T-helper 2 cell treated with Interferon-gamma antibody and Interleukin-4, amounts not matched to agents 5 μg/mL and 100 μg/mL, for 36 hours (primary cell): ENCODE measurements at places on chromosomes 2 and 18.

- H3K4me3 ChIP-seq = no peak overlapping the region
- no peak for DNase-seq
Observed at GRCh38 chr2:110167326-110168000, 37.4 kb downstream of the NPHP1 start.

GRCh38 chr18:75898651-75899050 lies 471.1 kb upstream of the SMIM21 start:
- no peaks in the 10 kb centered on the region for H3K36me3 ChIP-seq
- DNase-seq = no peak
- H3K4me1 ChIP-seq = no peaks in the 10 kb centered on the region
- H3K27me3 ChIP-seq = no peaks in the 10 kb centered on the region

DNA sequence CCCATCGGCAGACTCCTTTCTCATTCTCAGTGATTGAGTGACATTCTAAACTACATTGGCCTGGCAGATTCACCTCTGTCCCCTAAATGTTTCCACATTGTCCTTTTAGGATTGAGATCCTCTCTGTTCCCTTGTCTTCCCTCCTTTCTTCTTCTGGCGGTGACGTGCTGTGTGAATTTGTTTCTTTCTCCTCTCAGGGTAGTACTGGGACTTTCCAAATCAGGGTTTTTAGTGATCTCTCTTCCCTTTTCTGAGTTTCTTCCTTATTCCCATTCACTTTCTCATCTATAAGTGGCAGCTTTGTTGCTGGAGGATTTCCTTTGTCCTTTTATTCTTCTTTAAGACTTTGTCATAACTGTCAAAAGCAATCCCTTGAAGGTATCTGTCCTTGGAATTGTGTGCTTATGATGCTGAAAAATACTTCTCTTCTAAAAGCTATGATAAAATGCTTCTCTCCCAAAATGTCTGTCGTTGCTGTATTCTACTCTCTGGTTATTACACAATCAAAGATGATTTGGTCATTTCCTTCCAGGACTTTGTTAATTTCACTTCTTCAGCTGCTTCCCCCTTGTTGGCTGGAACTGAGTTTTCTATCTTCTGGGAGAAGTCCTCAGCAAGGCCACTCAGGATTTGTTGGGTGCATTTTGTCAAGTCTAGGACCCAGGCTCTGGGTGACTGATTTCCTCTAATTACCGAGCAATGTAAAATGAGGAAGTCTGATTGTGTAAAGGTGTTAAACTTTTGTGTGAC lies 4.9 kb upstream of the IL1B start:
- H3K36me3 ChIP-seq = no peaks in the 10 kb centered on the region
- no peak overlapping the region for H3K4me3 ChIP-seq
- no peak overlapping the region for H3K27ac ChIP-seq
- H3K27me3 ChIP-seq = peaks cover 42% of the 10 kb centered on the region
- H3K4me1 ChIP-seq = no peaks in the 10 kb centered on the region

DNA sequence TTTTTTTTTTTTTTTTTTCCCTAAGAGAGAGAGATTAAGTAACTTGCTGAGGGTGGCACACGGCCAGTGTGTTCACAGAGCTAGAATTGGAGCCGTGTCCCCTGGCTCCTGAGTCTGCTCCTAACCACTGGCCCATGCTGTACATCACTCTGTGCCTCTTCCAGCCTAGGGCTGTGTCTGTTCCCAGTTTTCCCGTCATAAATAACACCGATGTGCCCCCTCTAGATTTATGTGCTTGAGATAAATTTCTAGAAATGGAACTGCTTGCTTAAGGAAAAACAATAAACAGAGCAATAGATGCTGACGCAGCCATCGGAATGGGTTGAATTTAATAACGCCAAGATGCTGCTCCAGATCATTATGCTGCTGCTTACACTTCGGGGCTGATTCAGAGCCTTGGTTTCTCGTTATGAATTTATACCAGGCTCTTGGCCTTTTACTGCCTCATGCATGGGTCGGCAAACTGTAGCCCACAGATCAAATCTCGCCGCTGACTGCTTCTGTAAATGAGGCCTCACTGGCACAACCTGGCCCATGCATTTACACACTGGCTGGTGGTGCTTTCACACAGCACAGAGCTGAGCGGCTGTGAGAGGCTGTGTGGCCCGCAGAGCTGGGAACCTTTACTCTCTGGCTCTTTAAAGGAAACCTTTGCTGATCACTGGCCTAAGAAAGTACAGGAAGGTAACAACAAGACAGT lies 58.1 kb downstream of the NDUFA10 start:
- H3K27me3 ChIP-seq = no peaks in the 10 kb centered on the region
- no peak overlapping the region for H3K27ac ChIP-seq
- no peak for DNase-seq
- no peaks in the 10 kb centered on the region for H3K4me1 ChIP-seq

DNA sequence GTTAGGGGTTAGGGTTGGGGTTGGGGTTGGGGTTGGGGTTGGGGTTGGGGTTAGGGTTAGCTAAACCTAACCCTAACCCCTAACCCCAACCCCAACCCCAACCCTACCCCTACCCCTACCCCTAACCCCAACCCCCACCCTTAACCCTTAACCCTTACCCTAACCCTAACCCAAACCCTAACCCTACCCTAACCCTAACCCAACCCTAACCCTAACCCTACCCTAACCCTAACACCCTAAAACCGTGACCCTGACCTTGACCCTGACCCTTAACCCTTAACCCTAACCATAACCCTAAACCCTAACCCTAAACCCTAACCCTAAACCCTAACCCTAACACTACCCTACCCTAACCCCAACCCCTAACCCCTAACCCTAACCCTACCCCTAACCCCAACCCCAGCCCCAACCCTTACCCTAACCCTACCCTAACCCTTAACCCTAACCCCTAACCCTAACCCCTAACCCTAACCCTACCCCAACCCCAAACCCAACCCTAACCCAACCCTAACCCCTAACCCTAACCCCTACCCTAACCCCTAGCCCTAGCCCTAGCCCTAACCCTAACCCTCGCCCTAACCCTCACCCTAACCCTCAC lies 24.1 kb upstream of the RABL2A start:
- no peaks in the 10 kb centered on the region for H3K27me3 ChIP-seq
- H3K4me1 ChIP-seq = peaks cover 5% of the 10 kb centered on the region
- no peaks in the 10 kb centered on the region for H3K36me3 ChIP-seq
- no peak for DNase-seq
- H3K4me3 ChIP-seq = peak overlapping the region; percentile 90

GRCh38 chr18:22432657-22433137 lies 15.0 kb upstream of the CTAGE1 start:
- no peaks in the 10 kb centered on the region for H3K4me1 ChIP-seq
- no peak overlapping the region for H3K4me3 ChIP-seq
- DNase-seq = no peak
- H3K36me3 ChIP-seq = no peaks in the 10 kb centered on the region
- H3K27me3 ChIP-seq = no peaks in the 10 kb centered on the region

GRCh38 chr2:128714285-128714684 lies 395.6 kb upstream of the HS6ST1 start:
- H3K4me1 ChIP-seq = no peaks in the 10 kb centered on the region
- peaks cover 46% of the 10 kb centered on the region for H3K27me3 ChIP-seq
- no peak overlapping the region for H3K27ac ChIP-seq

- H3K27me3 ChIP-seq = no peaks in the 10 kb centered on the region
- no peak overlapping the region for H3K27ac ChIP-seq
- H3K4me3 ChIP-seq = no peak overlapping the region
- peaks cover 4% of the 10 kb centered on the region for H3K36me3 ChIP-seq
- no peak for DNase-seq
Observed at GRCh38 chr2:205752296-205752820, 70.1 kb downstream of the NRP2 start.

- no peaks in the 10 kb centered on the region for H3K27me3 ChIP-seq
- peaks cover 35% of the 10 kb centered on the region for H3K4me1 ChIP-seq
- H3K27ac ChIP-seq = peak overlapping the region; percentile 60
- H3K36me3 ChIP-seq = peaks cover 37% of the 10 kb centered on the region
Observed at GRCh38 chr2:84830758-84831500, 50.0 kb downstream of the TRABD2A start.

DNA sequence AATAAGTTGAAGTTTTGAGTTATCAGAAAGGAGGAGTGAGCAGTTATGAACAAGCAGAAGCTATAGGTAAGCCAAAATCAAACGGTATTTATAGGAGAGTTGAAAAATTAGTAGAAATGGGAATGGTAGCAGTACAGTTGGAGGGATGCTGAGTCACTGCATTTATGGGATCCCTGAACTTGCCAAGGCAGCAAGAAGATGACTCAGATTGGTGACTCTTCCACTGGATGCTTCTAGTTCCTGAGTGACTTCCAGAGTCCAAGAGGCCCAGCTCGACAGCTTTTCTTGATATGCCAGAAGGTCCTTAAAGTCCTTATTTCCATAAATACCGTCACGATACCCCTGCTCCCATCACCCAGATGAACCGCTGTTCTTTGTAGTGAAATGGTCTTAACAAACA lies 31.1 kb upstream of the ACTR3 start:
- H3K4me3 ChIP-seq = no peak overlapping the region
- H3K27ac ChIP-seq = no peak overlapping the region
- H3K27me3 ChIP-seq = no peaks in the 10 kb centered on the region
- peaks cover 2% of the 10 kb centered on the region for H3K36me3 ChIP-seq

- H3K27ac ChIP-seq = no peak overlapping the region
- H3K36me3 ChIP-seq = no peaks in the 10 kb centered on the region
- H3K27me3 ChIP-seq = peaks cover 42% of the 10 kb centered on the region
Observed at GRCh38 chr2:177758591-177759371, 313.8 kb downstream of the PDE11A start.

- H3K4me1 ChIP-seq = peaks cover 10% of the 10 kb centered on the region
- H3K4me3 ChIP-seq = no peak overlapping the region
- H3K27me3 ChIP-seq = no peaks in the 10 kb centered on the region
- no peak overlapping the region for H3K27ac ChIP-seq
Observed at GRCh38 chr2:195343942-195344530, 313.0 kb upstream of the SLC39A10 start.

DNA sequence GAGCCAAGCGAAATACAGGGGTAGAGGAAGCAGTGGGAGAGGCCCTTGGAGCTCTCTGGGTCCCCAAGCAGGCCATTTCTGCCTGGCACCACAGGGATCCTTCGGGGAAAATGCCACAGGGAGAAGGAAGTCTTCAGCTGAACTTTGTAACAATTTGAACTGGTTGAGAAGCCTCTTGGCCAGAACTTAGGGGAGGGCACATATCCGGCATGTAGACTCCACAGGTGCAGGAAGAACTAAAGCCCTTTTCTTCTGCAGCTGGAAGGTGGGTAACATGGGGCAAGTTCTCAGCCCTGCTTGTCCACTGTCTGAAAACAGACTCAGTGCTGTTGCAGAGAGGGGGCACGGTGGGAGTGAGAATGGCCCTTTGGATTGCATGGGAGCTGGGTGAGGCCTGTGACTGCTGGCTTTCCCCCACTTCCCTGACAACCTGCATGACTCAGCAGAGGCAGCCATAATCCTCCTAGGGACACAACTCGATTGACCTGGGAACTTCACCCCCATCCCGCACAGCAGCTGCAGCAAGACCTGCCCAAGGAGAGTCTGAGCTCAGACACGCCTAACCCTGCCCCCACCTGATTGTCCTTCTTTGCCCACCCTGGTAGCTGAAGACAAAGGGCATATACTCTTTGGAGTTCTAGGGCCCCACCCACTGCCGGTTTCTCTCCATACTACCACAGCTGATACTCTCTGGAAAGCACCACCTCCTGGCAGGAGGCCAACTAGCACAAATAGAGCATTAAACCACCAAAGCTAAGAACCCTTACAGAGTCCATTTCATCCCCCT lies 101.6 kb upstream of the FAM136A start:
- H3K27ac ChIP-seq = no peak overlapping the region
- H3K4me3 ChIP-seq = no peak overlapping the region
- DNase-seq = no peak

DNA sequence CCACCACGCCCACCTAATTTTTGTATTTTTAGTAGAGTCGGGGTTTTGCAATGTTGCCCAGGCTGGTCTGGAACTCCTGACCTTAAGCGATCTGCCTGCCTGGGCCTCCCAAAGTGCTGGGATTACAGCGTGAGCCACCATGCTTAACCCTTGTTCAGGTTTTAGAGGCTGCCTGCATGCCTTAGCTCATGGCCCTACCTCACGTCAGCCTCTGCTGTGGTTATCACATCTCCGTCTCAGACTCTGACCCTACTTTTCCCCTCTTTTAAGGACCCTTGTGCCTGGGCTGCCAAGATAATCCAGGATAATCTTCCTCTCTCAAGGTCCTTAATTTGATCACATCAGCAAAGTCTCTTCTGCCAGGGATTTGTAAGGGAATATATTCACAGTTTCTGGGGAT lies 98.2 kb upstream of the PMAIP1 start:
- no peaks in the 10 kb centered on the region for H3K36me3 ChIP-seq
- peak overlapping the region; percentile 52 for H3K27ac ChIP-seq
- peaks cover 12% of the 10 kb centered on the region for H3K4me1 ChIP-seq
- DNase-seq = no peak
- H3K4me3 ChIP-seq = peak overlapping the region; percentile 18
- peaks cover 8% of the 10 kb centered on the region for H3K27me3 ChIP-seq

DNA sequence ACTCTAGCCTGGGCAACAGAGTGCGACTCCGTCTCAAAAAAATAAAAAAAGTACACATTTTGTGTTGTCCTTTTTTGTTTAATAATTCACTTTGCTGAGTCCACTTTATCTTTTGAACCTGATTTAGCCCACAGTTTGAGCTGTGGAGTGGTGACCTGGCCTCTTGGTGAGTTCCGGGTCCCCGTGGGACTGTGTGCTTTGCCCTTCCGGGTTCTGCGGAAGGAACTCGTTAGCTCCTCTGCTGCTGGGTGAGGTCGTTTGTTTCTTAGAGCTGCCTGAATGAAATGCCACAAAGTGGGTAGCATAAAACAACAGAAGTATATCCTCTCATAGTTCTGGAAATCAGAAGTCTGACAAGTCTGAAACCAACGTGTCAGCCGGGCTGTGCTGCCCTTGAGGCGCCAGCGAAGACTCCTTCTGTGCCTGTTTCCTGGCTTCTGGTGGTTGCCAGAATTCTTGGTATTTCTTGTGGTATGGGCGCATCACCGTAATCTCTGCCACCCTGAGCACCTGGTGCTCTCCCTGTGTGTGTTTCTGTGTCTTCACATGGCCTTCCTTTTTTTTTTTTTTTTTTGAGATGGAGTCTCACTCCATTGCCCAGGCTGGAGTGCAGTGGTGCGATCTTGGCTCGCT lies 3.5 kb downstream of the EFHD1 start:
- H3K36me3 ChIP-seq = no peaks in the 10 kb centered on the region
- peak overlapping the region; percentile 52 for H3K27ac ChIP-seq
- H3K4me1 ChIP-seq = peaks cover 2% of the 10 kb centered on the region
- DNase-seq = no peak
- H3K27me3 ChIP-seq = peaks cover 64% of the 10 kb centered on the region

DNA sequence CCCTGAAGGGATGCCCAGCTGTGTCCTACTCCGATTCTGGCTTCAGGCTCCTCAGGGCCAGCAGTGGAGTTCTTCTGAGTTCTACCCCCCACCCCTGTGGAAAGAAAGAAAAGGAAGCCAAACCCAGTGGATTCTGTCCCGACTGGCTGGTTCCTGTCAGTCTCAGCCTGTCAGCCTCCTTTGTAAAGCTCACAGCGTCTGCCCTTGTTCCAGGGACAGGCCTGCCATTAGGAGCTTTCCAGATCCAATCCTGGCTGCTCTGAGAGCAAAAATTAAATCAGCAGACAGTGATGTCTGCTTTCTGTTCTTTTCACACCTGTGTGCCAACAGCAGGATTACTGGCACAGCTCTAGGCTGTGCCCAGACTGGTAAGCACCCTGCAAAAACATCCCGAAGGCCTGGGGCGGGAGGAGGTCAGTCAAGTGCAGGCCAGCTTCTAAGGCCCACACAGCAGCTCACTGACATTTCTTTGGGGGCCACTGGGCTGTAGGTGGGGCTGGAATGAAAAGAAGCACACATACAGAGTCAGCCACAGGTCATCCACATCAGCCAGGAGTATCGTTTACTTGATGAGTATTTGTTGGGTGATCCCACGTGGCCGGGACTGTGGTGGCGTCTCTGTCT lies 69.1 kb downstream of the EHD3 start:
- peaks cover 2% of the 10 kb centered on the region for H3K4me1 ChIP-seq
- H3K27me3 ChIP-seq = peaks cover 21% of the 10 kb centered on the region
- no peak for DNase-seq
- H3K4me3 ChIP-seq = no peak overlapping the region
